ENCODE measurements at places on chromosomes 2 and 18. TPM values are rescaled to one million over a fixed set of nuclear protein-coding genes. Genes with fewer than 3 reads are reported as not detected.

DNA sequence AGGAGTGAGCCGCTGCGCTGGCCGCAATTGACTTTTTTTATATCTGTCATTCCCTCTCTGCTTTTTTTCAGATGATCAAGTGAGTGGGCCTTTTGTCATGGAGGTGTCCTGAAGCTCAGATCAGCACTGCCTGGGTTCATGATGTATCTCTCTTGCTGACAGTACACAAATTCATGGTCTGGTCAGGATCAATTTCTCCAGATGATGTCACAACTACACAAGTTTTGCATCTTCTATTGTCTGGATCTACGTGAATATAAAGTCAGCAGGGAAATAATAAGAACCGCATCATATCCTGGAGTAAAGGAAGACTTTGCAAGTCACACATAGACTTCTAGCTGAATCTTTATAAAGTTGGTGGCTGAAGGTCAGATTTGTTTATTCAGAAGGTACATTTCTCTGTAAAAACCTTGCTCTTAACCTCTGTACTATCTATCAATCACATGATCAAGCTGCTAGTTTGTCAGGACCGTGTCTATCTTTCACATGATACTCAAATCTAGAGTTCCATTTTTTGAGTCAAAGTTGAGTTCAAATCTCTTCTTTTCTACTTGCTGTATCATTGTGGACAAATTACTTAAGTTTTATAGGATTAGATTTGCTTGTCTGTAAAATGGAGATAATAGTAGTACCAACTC lies 13.1 kb upstream of the CD28 start:
- no peak overlapping the region for H3K27ac ChIP-seq
- H3K4me1 ChIP-seq, result peaks cover 17% of the 10 kb centered on the region
- DNase-seq, result no peak
- H3K4me3 ChIP-seq, result no peak overlapping the region
- no peaks in the 10 kb centered on the region for H3K36me3 ChIP-seq

GRCh38 chr18:45243340-45244110 lies 371.8 kb upstream of the SLC14A2 start:
- peaks cover 11% of the 10 kb centered on the region for H3K4me1 ChIP-seq
- no peaks in the 10 kb centered on the region for H3K27me3 ChIP-seq
- H3K4me3 ChIP-seq, result no peak overlapping the region
- H3K27ac ChIP-seq, result no peak overlapping the region
- no peaks in the 10 kb centered on the region for H3K36me3 ChIP-seq
- DNase-seq, result no peak

DNA sequence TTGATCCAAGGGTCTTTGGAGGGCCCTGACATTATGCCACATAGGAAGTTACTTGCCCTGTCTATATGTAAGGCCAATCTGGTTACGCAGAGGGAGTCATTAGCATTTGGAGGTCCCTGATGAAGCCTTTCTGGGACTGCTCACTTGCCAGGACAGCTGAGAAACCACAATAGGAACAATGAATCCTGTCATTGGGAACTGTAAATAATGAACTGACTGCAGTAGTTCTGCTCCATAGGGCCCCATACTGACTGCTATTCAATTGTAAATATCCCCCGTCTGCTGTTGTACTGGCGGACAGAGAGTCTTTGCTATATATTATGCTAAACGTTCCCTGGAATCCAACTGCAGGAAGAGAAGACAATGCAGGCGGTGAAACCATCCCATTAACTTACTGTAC lies 149.4 kb upstream of the DCC start:
- H3K36me3 ChIP-seq, result no peaks in the 10 kb centered on the region
- no peaks in the 10 kb centered on the region for H3K27me3 ChIP-seq
- no peaks in the 10 kb centered on the region for H3K4me1 ChIP-seq

Gene ALLC
- not detected for total RNA-seq

Gene MC5R
- total RNA-seq, result not detected

Measured in ascending aorta (tissue), 2 donors.